EH (cell line): ENCODE measurements at places on chromosomes 7 and 10.

DNA sequence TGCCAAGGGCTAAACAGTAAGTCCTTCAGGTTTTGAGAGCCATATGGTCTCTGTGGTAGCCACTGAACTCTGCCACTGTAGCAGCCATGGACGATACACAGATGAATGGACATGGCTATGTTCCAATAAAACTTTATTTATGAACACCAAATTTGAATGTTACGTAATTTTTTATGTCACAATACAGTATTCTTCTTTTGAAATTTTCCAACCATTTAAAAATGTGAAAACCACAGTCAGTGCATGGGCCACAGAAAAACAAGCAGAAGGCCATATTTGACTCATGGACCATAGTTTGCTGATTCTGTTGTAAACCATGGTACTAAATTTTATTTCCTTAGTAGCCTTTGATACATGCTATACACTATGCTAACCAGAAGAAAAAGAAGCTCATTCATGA, 361.8 kb downstream of the MAGI2 start:
- DNase-seq, result peak; percentile 67

GRCh38 chr10:35412003-35412723, 75.9 kb downstream of the CCNY start:
- no peak for DNase-seq

DNA sequence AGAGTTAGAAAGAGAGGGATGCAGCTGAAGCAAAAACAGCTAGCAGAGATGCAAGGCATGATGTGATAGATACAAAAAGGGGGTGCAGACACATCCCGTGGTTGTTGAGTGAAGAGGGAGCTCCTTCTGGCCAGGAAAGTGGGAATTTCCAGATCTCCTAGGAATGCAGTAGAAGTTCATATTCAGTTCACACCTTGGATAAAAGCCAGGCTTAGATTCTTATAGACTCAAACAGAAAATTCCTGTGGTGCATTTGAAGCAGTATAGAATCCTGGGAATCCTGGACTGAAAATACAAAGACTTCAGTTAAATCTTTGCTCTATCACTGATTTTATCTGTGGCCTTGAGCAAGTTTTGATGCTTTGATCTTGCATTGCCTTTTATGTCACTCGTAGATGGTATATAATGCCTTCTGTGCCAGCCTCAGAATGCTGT, 33.9 kb downstream of the SGPL1 start:
- DNase-seq, result peak; percentile 95

- DNase-seq, result no peak
These were observed 162.2 kb downstream of the ELMO1 start for GRCh38 chr7:37286454-37286832.

DNA sequence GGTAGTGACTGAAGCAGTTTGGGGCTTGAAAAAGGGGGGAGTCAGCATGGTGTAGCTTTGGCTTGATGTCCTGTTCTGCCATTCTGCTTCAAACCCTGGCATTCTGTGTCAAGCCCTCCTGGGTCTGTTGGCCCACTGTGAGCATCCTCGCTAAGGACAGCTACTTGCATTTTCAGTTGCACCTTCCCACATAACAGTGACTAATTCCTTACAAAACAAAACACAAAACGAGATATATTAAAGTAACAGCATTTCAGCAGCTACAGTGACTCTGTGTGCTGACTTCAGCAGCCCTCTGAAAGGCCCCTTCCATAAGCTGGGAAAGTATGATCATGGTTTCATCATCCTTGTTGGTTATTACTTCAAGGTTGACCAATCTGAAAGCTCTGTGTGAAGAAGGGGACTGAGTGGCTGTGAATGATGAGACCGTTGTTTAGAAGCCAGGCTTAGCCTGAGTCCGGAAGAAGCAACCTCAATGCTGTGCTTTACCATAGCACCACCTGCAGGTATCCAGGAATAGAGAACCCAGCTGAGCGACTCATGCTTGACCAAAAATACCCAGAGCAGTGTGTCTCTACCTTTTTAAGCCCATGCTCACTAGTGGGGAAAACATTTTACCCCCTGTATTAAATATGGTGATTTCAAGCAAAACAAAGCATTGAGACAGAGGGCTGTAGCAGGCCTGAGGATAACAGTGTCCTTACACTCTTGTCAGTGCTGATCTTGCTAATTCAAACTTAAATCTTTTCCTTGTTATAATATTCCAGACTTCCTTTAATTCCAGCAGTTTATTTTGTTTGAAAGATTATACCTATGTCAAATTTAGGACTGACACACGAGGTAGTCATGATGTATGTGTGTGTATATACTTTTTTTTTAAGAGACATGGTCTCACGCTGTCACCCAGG, 42.6 kb upstream of the CC2D2B start:
- peak; percentile 84 for DNase-seq

GRCh38 chr10:86064219-86064618, 302.4 kb downstream of the GRID1 start:
- DNase-seq, result no peak

GRCh38 chr10:86693721-86694369, 25.5 kb downstream of the LDB3 start:
- peak; percentile 73 for DNase-seq

DNA sequence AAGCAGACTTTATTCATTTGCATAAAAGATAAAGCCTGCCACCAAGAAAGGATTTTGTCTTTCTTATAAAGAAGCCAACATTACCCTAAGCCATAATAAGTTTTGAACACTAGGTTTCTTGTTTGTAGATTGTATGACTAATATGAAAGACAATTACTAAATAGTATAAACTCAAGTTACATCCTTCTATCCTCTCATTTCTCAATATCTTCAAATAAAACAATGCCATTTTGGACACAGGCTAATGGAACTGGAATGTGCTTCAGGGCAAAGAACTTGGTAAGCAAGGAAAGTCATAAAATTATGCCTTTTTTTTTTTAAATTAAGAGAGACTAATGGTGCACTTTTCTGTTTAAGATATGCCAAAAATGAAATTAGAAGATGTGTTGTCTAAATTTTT, 137.7 kb downstream of the DKK1 start:
- peak; percentile 96 for DNase-seq

DNA sequence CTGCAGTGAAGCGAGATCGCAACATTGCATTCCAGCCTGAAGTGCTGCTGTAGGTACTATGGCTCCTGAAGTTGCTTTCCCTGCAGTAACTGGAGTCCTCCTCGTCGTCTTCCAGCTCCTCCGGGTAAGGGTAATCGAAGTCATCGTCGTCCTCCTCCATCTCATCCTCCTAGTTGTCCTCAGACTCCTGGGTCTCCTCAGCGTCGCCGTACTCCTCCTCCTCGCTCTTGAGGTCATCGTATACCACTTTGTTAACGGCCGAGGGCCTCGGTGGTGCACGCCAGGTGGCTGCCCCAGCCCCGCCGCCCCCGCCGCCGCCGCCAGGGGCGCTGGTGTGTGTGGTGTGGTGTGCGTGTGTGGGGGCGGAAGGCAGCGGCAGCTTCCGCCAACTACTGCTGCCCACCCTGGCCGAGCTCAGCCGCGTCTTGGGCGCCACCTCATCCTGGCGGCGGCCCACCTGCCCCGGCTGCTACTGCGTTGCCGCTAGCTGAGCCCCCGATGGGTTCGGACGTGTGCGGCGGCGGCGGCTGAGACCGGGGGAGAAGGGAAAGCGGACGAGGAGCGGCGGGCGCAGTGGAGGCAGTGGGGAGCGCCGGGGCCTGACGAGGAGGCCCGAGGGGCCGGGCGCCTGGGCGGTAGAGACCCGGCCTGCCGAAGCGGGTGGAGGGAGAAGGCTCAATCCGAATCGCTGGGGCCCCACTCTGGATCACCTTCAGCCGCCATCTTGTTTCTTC, 11.8 kb upstream of the ACBD5 start:
- peak; percentile 61 for DNase-seq

- DNase-seq, result peak; percentile 86
These were observed 30.7 kb upstream of the APBB1IP start for GRCh38 chr10:26407406-26407969.

DNA sequence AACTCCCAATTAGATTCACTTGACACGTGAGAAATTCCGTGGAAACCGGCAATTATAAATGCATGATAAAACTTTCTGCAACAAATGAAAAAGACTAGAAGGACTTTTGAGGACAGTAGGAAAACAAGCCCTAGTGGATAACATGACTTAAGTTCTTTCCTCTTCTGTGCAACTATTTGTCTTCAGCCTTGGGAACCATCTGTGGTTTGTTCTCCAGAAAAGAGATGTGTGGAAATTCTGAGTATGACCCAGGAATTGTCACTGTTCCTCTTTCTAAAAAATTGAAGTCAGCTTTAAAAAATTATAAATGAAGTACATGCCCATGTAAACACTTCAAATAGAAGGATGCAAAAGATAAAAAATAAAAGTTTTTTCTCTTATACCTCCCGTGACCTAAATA, 128.6 kb upstream of the SVIL start:
- DNase-seq, result no peak

GRCh38 chr7:48708635-48709034, 215.7 kb upstream of the CDC14C start:
- DNase-seq, result no peak

- DNase-seq, result peak; percentile 96
These were observed 72.4 kb upstream of the PDE1C start for GRCh38 chr7:32142649-32143048.

DNA sequence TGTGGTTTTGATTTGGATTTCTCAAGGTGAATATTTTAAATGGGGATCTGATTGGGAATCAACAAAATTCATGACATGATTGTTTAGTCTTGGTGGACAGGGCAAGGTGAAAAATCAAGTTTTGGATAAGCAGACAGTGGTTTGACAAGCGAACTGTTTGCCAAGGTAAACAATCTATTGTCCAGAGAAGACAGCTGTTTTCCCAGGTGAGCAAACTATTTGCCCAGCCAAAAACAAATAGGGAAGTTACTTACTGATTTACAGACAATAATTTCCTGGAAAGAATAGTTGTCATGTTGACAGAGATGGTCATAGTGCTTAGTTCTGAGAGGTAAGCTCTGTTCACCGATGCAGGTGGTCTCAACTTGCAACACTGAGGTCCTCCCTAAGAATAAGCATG, 94.0 kb upstream of the STEAP1B start:
- DNase-seq, result no peak

- peak; percentile 38 for DNase-seq
These were observed 46.0 kb downstream of the ZNF777 start for GRCh38 chr7:149414745-149415390.

- no peak for DNase-seq
These were observed 65.8 kb upstream of the SKAP2 start for GRCh38 chr7:26930201-26930600.

- no peak for DNase-seq
These were observed 4.0 kb downstream of the CREM start for GRCh38 chr10:35130663-35131062.

GRCh38 chr7:4878336-4879335, 4.9 kb downstream of the RADIL start:
- DNase-seq, result peak; percentile 43

GRCh38 chr10:102467971-102468438, 16.7 kb upstream of the C10orf95 start:
- no peak for DNase-seq

DNA sequence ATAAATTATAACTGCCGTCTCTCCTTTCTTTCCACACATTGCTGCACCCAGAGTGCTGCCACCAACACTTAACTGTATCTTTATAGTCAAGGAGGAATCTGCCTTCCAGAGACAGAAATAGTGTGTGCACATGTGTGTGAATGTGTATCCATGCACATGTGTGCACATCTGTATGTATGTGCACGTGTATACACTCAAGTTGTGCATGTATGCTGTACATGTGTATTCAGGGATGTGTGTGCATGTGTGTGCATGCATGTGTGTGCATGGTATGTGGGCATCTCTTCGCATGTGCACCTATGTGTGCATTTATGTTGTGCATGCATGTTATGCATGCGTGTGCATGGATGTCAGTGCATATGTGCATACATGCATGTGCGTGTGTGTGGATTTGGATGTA, 253.3 kb downstream of the KLF6 start:
- DNase-seq, result no peak

GRCh38 chr7:55254242-55254595, 110.9 kb upstream of the LANCL2 start:
- no peak for DNase-seq

GRCh38 chr7:93957767-93958166, 36.2 kb downstream of the GNG11 start:
- DNase-seq, result no peak

GRCh38 chr7:138797715-138798320, at the start of the genes ATP6V0A4 and TMEM213:
ATP6V0A4 (minus strand) TSS chr7:138798196; CDS start chr7:138771247, 26,949 bp downstream.
TMEM213 (plus strand) TSS chr7:138797994; CDS start chr7:138798105, 111 bp downstream.
- no peak for DNase-seq
